ENCODE measurements at places on chromosomes 16 and 17.

DNA sequence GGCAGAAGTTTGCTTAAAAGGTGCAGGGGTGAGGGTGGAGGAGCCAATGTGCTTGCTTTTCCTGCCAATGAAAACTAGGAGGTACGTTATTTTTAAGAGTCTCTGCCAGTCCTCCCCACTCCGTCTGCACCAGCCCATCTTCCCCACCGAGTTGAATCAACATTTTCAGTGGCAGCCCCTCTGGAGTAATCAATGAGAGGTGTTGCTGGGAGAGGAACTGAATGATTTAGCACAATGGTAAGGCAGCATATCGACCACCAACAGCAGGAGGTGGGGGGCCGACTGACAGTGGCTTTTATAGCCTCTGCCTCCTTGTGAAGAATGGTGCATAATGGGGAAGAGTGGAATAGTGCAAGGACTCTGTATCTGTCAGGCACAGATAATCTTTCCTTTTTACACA, 1465.0 kb upstream of the GOT2 start:
- no peak for DNase-seq

DNA sequence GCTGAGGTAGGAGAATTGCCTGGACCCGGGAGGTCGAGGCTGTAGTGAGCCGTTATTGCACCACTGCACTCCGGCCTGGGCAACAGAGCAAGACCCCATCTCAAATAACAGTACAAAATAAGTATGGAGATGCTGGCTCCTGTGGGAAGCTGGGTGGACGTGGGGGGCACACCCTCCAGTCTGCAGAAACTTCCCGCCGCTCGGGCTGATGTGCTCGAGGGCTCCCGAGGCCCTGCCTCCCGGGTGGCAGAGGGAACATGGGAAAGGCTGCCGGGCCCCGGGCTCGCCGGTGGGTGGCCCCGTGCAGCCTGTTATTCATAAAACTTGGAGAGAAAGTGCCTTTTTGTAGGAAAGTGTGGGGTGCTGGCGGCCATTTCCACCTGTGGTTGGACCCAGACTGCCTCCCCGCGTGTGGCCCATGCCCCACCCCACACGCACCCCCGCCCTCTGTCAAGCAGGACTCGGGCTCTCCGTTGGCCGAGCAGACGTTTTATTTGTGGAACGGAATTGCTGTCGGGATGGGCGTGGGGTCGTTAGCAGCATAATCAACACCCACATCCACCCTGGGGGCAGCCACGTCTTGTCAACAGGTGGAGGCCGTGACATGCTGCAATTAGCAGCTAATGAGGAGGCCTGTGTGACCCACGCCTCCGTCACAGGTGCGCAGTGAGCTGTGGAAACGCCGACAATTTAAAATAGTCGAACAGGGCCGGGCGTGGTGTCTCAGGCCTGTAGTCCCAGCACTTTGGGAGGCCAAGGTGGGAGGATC, 7.4 kb upstream of the CIAO3 start:
- DNase-seq: no peak

DNA sequence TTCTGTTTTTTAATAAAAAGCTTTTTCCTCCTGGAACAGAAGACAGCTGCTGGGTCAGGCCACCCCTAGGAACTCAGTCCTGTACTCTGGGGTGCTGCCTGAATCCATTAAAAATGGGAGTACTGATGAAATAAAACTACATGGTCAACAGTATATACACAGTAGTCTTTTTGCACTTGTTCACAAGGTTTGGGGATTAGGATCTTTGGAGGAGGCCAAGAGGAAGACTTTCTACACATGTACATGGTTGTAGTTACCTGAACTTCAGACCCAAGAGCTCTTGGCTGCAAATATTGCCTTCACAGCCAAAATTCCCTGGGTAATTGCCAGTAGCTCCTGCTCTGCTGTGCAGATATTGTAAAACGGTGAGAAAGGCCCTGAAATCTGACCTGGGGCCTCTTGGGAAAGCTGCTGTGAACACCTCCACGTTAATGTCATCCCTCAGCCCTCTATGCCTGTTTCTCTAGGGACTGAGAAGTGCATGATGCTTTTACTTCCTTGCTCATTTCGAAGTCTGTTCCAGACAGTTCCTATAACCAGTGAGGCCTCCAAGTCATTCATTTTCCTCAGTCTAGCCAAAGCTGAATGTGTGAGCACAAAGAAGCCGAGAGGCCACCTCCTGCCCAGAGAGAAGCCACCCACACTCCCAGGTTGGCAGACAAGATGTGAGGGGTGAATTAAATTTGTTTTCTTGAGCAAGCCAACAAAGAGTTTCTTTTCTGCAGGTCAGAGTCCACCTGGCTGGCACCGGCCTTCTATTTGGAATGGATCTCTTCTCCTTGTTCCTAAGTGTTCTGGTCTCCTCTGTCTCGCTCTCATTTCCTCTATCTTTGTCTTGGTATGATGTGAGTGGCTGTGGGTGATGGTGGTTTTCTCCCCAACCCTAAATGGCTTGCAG, 15.9 kb downstream of the ANKRD40 start:
- no peak for DNase-seq

GRCh38 chr16:68236826-68237242, 907 bp upstream of the ESRP2 start:
- no peak for DNase-seq

GRCh38 chr17:72556944-72557826, 436.4 kb downstream of the SOX9 start:
- peak; percentile 13 for DNase-seq

GRCh38 chr16:69003500-69003899, 102.0 kb upstream of the HAS3 start:
- DNase-seq: no peak

DNA sequence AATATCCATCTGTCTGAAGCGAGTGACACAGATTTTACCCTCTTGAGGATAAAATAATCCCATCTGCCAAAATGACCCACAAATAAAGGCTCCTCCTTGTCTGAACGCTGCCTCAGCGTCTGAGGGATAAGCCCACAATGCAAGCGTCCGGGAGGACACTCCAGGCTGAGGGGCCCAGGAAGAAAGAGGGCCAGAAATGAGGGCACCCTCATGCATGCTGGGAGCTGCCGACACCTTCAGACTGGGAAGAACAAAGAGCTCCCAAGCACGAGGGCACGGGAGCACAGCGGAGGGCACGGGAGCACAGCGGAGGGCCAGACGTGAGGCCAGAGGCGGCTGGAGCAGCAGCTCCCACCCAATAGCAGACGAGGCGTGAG, 126.9 kb downstream of the ZNF778 start:
- no peak for DNase-seq

GRCh38 chr16:87686697-87687096, 79.1 kb downstream of the KLHDC4 start:
- DNase-seq: no peak

- DNase-seq: peak; percentile 14
These were observed 1.6 kb downstream of the NUFIP2 start for GRCh38 chr17:29292071-29292991.

DNA sequence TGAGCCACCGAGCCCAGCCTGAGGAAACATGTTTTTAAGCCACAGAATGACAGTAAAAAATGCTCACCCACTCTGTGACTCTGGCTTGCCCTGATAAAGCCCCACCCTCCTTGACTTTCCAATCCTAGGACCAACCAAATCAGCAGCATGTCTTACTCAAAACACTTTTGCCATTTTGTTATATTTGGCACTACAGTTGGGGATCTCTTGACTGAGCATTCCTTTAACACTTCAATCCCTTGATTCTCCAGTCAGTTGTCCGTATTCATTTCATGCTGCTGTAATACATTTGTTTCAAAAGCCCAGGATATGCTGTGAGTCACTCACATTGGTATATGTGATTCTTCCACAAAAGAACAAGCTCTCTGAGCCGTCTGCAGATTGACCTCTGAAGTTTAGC, 8.2 kb downstream of the MYH3 start:
- no peak for DNase-seq

DNA sequence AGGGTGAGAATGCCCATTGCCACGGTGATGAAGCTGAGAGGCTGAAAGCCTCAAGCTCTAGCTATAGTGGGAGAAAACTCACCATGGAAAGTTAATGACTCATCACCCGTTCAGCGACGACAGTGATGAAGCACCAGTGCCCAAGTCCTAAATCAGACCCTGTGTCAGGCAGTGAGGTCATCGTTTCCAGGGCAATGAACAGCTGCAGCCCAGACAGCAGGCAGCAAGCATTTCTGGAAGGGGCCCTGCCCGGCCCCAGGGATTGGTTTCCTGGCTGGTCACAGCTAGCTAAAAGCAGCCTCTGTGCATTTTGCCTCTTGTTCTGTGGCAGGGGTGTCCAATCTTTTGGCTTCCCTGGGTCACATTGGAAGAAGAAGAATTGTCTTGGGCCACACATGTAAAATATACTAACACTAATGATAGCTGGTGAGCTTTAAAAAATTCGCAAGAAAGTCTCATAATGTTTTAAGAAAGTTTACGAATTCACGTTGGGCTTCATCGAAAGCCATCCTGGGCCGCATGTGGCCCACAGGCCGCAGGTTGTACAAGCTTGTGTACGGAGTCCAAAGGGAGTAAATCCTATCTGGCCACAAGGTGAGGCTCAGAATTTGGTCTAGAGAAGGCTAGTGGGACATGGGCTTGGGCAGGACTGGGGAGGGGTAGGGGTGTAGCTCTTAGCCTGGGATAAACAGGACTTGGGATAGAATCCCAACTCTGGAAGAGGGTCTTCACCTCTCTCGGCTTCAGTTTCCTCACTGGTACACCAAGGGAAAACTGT, 40.6 kb downstream of the MIS12 start:
- peak; percentile 9 for DNase-seq

DNA sequence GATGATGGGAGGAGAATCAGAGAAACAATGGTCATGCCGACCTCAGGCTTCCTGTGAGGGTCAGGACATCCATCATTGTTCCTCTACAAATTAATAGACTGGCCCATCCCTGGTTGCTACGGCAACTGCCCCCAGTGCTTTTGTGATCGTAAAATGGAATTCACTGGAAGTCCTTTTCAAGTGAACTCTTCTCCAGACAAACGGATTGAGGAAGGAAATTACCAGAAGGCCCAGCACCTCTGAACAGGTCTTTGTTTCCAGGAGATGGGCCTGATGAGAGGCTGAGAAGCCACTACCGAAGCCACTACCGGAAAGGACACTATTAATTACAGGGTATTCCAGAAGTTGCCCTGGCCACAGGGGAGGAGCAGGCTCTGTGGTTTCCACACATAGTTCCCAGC, 126.0 kb downstream of the MGAT5B start:
- DNase-seq: no peak

DNA sequence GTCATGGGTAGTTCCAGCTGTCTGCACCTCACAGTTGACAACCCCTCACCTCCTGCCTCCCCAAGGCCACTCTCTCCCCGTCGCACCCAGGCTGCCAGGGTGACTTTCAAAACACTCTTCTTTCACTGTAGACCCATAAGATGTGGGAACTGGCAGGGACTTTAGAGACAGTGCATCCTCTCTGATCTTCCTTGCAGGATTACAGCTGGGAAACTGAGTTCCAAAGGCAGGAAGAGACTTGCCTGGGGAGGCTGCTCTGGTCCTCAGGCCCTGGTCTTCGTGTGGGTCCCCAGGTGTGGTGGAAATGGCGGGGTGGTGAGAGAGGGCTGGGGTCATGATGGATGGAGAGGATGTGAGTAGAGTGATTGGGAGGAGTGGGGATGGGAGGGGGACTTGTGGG, 21.9 kb upstream of the NKD1 start:
- no peak for DNase-seq

Data from stimulated activated CD8-positive, alpha-beta memory T cell treated with anti-CD3 and anti-CD28 coated beads, Interleukin-15, amount 100 ng/mL, for 24 hours (primary cell).